Osteoblast (primary cell): ENCODE measurements at places on chromosomes 5 and 9.

DNA sequence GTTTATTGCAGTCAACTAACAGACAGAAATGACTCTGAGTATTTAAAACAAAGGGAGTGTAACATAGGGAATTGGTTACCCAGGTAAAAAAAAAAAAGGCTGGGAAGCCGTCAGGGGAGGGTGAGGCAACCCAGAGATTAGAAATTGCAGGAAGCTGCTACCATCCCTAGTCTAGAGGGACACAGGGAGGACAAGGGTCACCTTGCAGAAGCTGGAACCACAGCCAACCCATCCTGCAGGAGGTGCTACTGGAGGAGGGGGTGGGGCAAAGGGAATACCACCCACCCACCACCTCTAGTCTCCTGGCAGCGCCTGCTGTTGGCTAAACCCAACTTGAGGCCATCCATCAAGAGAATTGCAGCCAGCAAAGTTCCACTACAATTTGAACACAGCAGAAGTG lies 6.5 kb downstream of the CAST start:
- DNase-seq, result no peak

DNA sequence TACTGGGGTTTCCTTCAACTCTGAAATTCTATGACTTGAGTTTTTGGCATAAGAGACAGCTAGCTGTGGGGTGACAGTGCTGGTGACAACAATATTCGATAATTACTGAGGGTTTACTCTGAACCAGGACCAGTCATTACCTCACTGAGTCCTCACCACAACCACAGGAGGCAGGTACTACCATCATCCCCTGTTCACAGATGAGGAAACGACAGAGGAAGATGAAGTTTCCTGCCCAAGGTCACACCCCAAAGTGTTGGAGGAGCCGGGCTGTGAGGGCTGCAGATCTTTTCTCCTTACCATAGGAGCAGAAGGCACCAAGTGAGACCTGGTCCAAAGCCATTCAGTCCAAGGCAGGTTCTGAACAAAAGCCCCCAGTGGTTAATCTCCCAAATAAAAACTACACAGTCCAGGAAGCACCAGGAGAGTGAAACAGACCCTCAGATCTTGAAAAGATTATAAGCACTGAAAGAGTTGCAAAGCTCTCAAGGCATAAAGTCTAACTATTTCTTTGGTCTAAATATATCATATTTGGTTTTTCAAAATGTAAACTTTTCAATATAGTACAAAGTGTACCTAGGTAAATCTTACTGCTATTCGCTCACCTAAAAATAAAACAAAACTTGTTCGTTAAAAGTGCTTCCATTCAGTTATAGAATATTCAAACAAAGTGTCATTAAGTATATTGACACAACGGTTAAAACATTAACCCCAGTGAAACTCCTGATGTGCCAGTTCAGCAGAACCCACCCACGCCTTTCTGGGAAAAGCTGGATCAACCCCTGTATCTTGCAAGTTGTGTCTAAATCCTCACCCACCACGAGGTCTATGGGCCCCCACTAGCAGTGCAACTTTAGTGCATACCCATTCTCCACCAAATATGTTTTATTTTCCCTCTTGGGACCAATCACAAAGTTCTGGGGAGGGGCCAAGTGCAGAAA lies 82.6 kb upstream of the EQTN start:
- no peak for DNase-seq

DNA sequence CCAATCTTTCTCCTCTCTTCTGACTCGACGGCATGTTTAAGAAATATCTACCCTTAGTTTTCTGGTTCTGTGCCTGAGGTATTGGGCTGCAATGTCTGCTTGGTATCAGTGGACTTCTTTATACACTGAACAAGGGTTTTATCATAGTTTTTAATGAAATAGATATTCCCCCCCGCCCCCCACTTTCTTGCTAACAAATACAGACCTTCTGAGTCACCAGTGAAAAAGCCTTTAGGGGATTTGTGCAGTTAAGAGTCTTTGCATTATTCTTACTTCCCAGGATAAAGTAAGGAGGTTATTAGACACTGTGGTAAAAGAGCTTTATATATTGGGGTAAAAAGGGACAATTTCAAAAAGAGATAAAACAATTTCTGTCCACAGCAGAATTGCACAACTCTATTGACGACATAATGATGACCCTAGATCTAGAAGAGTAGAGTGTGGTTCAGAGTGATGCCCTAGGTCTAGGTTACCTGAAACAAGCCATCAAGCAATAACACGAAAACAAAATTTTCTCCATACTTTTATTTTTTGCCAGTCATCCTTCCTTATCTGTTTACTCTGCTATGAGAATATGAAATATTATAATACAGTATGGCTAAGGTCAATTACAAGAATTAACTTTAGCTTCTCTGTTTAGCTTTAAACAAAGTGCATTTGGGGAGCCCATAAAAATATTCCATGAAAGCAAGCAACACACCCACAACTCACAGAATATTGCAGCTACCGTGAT lies 110.7 kb downstream of the PLK2 start:
- DNase-seq, result peak; percentile 62

DNA sequence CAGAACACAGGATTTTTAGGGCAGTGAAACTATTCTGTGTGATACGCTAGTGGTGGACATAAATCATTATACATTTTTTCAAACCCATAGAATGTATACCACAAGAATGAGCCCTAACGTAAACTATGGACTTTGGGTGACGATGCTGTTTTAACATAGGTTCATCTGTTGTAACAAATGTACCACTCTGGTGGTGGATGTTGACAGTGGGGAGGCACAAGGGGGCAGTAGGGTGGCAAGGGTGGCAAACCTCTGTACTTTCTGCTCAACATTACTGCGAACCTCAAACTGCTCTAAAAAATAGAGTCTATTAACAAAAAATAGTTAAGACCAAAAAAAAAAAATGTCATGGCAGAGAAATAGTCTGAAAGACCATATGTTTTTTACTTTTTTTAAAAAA lies 9.1 kb upstream of the MVB12B start:
- DNase-seq, result no peak

GRCh38 chr9:123483191-123483803 lies 127.3 kb downstream of the CRB2 start:
- no peak for DNase-seq

DNA sequence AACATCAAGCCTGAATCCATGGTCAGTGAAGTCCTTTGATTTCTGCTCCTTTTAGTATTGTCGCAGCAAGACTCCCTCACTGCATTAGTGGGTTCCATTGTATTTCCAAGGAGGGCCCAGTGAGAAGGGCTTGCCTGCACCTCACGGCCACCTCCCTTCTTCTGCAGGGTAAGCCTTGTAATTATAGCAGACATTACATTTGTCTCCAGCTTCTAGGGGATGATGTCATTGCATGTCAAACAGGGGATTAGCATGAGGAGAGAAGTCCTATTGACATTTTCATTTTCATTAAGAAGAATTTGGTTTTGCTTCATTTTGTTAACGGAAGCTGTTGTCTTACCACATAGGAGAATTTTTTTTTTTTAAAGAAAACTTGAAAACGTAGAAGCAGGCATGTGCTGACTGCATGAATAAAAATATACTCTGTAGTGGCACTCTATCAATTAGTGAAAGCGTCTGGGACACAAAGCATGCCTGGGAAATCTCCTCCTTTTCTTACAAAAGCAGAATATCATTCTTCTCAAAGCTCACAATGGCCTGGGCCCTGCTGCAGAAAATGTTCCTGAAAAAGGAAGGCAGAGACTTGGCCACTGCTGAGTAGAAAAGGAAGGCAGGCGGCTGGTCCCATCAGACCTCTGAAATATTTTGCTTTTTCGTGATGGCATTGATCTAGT lies 27.1 kb downstream of the MAP1B start:
- DNase-seq, result no peak

DNA sequence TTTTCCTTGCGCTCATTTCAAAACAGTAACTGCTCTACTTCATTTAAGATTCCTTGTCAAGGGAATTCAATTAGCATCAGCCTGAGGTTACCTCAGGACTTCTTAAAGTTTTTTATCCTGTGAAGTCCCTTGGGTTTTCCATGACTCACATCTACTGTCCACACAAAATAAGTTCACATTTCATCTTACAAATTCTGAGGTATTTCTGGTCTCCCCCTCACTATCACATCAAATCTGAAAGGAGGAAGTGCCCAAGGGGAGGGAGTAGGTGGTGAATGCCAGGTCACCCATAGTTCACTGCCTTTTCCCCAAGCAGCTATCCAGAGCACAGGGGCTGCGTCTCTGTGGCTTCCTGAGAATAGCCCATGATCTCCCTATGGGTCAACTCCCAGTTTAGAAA lies 227.1 kb upstream of the NREP start:
- peak; percentile 89 for DNase-seq

- peak; percentile 90 for DNase-seq
Observed at GRCh38 chr5:41871852-41872251, 1.6 kb upstream of the OXCT1 start.

DNA sequence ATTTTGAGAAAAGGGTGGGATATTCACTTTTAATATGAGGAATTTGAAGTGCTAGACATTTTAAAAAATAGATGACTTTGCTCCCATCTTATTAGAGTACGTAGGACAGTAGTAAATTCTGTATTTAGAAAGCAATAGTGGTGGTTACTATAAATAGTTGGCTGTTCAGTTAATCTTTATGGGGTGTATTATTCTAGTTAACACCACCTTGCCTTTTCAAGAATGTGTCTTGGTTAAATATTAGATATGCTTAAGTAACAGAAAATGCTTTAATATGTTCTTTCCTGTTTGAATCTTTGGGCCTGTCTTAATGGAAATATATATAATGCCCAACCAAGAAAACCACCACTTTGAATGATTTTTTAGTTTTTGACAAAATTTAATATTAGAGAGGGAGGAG lies 608.7 kb upstream of the FAM174A start:
- no peak for DNase-seq
